ENCODE measurements at places on chromosomes 7 and 10.

GRCh38 chr10:26997610-26998009 is 102.7 kb downstream of the ANKRD26 start:
- no peak for DNase-seq

DNA sequence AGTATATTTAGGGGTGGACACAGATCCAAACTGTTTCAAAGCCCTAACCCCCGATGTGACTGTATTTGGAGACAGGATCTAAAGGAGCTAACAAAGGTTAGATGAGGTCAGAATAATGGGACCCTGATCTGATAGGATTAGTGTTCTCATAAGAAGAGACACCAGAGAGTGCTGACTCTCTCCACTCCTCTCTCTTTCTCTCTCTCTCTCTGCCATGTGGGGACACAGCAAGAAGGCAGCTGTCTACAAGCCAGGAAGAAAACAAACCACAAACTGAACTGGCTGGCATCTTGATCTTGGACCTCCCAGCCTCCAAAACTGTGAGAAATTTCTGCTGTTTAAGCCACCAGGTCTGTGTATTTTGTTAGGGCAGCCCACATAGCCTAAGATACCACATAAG is 84.7 kb upstream of the KDM7A start:
- DNase-seq, result no peak

DNA sequence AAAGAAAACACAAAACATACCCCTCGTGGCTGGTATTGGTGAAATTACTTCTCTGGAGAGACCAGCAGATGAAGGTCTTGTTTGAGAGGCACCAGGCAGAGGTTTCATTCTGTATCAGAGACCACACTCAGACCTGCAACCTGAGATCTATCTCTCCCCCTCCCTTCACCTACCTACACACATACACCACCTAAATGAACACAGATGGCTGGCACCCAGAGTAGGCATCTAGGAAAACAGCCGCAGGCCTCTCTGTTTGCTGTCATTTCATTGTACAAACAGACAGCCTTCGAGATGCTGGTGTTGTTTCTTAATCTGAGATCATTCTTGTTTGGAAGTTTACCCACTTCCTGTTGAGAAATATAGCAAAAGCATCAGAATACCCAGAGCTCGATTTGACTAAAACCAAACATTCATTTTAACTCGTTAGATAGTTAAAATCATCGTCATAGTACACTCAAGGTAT is 173.9 kb upstream of the SLC25A13 start:
- DNase-seq, result no peak

- no peak for DNase-seq
Observed at GRCh38 chr7:2524808-2525657, 5.5 kb downstream of the LFNG start.

GRCh38 chr7:16494955-16495719 is 29.6 kb upstream of the SOSTDC1 start:
- DNase-seq, result no peak
